ENCODE measurements at places on chromosomes 13 and 19.

DNA sequence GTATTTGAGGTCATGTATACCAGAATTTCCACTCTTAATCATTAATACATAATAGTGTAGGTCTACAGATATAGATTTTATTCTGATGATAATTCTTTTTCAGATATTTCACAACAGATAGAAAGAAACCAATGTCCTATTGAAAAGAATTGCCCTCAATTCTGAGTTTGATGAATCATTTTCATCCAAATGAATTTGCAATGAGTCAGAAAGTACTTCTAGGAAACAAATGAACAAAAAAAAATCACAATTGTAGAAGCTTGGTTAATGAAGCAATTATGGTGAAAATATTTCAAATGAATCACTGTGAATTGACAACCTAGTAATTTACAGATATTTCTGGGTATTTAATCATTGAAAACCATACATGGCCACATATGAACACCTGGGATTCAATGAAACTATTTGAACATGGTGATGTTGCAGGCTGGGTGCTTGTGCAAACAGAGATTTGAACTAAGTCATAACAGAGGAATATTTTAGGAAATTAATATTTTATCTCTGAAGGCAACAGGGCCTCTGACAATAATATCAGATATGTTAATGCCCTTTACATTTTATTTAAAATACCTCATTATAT, 360.9 kb downstream of the SLITRK5 start:
- no peak for DNase-seq

- no peak for DNase-seq
These were observed 419.7 kb downstream of the KLF12 start for GRCh38 chr13:73714522-73714921.

DNA sequence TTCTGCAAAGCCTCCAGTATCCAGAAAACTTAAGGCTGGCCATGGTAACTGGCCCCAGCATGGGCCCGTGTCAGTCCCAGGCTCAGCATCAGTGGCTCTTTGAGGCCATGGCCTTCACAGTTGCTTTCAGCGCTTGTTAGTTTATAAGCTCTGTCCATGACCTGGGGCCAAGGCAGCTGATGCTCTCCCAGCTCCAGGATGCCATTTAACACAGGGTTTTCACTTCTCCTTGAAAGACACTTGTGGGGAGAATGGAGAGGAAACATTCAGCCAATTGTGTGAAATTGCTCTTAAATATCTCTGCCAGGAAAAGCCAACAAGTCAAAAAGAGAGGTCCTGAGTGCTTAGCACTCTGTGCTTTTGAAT, 321.3 kb downstream of the FOXO1 start:
- DNase-seq, result no peak

DNA sequence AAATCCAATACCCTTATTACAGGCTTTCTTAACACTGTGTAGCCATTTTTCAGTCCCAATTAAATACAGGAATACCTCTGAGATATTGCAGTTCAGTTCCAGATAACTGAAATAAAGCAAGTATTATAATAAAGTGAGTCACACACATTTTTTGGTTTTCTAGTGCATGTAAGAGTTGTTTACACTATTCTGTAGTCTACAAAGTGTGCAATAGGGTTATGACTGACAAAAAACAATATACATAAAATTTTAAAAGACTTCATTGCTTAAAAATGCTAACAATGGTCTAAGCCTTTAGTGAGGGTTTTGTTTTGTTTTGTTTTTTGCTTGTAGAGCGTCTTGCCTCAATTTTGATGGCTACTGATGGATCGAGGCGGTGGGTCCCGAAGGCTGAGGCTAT, 434.4 kb upstream of the NBEA start:
- no peak for DNase-seq

- DNase-seq, result peak; percentile 44
These were observed 1.3 kb downstream of the GADD45B start for GRCh38 chr19:2477141-2477710.

GRCh38 chr13:86906127-86906874, 764.9 kb upstream of the SLITRK5 start:
- no peak for DNase-seq

DNA sequence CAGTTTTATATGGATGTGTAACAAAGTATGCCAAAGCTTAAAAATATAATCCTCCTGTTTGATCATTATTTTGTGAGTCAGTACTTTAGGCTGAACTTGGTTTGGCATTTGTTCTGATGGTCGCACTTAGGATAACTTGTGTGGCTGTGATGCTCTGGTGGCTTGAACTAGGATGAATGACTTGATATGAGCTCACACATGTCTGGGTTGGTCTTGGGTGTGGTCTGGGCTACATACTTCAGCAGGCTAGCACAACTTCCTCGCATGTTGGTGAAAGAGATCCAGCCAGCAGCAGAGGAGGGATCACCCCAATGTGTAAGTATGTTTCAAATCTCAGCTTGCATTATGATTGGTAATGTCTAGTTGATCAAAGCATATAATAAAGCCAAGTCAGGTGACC, 969.1 kb upstream of the PCDH9 start:
- no peak for DNase-seq

GRCh38 chr19:51431124-51431523, 13.7 kb upstream of the SIGLEC10 start:
- DNase-seq, result no peak

GRCh38 chr19:40312533-40312932, 27.4 kb upstream of the AKT2 start:
- no peak for DNase-seq

DNA sequence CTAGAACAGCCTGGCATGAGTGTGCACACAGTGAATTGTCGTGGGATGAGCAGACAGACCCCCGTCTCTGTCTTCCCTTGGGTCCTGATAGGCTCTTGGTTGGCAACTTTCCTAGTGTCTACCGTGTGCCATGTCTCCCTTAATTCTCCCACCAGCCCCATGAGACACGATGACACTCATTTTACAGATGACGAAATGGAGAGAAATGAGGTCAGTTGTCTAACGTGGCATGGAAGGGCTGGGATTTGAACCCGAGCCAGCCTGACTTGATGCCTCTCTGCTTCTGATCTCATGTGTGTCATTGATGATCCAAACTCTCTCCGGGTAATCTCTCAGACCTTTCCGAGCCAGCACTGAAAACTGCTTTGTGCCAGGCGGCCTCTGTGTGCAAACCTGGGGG, 8.4 kb upstream of the KLK14 start:
- DNase-seq, result no peak

DNA sequence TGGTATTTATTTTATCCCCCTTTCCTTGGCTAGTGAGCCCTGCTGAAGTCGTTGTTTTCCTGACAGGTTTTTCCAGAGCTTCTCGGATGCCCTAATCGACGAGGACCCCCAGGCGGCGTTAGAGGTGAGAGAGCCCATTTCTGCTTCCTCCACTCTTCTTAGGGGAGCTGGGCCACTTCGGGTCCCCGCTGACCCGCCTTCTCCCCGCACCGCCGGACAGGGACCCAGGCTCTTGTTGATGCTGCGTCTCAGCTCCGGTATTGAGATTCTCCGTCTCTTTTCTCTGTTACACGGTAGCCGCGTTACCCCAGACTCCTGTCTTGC, 306 bp downstream of the SUGT1 start:
- DNase-seq, result no peak
